ENCODE measurements at places on chromosomes 1 and 21. TPM values are rescaled to one million over a fixed set of nuclear protein-coding genes. Genes with fewer than 3 reads are reported as not detected.

DNA sequence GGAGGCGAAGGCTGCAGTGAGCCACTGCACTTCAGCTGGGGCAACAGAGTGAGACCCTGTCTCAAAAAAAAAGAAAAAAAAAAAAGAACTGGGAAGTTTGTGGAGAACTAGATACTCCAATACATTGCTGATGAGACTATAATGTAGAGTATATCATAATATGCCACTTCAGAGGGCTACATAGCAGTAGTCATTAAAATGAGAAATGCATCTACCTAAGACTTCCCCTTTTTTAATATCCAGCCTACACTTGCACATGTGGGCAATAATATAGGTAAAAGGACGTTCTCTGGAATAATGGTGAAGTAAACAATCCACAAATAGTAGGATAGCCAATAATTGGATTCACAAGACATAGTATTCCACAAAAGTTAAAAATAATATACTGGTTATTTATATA, 311.0 kb downstream of the HLX start:
- DNase-seq: no peak

- no peak for DNase-seq
These were observed 21.5 kb downstream of the EPHB2 start for GRCh38 chr1:22731924-22732720.

GRCh38 chr1:115495625-115496024, 146.1 kb upstream of the VANGL1 start:
- no peak for DNase-seq

GRCh38 chr1:111976842-111977241, 12.6 kb downstream of the KCND3 start:
- DNase-seq: no peak

DNA sequence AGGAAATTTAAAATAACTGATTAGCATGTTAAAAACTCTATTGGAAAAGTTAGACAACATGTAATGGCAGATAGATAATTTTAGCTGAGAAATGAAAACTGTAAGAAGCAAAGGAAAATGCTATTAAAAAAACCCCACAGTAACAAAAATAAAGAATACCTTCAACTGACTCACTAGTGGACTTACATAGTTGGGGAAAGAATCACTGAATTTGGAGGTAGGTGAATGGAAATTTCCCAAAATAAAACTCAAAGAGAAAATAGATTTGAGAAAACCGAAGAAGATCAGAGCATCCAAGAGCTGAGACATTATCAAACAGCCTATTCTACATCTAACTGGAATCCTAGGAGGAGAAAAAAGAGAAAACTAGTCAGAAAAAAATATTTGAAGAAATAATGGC, 34.7 kb downstream of the PDE4B start:
- DNase-seq: no peak

The TRABD2B gene
- 17.0 TPM for polyA plus RNA-seq
